ENCODE measurements at places on chromosomes 16 and 17. TPM values are rescaled to one million over a fixed set of nuclear protein-coding genes. Genes with fewer than 3 reads are reported as not detected.

Gene ARL5C
- not detected for total RNA-seq

DNA sequence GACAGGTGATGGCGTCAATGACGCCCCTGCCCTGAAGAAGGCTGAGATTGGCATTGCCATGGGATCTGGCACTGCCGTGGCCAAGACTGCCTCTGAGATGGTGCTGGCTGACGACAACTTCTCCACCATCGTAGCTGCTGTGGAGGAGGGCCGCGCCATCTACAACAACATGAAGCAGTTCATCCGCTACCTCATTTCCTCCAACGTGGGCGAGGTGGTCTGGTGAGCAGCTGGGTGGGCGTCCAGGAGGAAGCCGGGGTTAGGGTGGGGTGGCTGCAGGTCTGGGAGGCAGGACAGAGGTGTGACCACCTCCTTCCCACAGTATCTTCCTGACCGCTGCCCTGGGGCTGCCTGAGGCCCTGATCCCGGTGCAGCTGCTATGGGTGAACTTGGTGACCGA lies 23.2 kb downstream of the RABEP2 start:
- no peak for DNase-seq

GRCh38 chr17:80071116-80071841 lies 30.1 kb upstream of the GAA start:
- DNase-seq: no peak

Gene PRR29
- 0.47 TPM for total RNA-seq

Gene DLX4
- not detected for total RNA-seq

- DNase-seq: peak; percentile 89
Observed at GRCh38 chr17:15260376-15261257, 4.5 kb downstream of the PMP22 start.

GRCh38 chr16:25699069-25699468 lies 7.3 kb downstream of the HS3ST4 start:
- no peak for DNase-seq

Gene HYDIN
- total RNA-seq: not detected

Gene HLF
- total RNA-seq: 1.3 TPM

Gene SNTB2
- 21.4 TPM for total RNA-seq

DNA sequence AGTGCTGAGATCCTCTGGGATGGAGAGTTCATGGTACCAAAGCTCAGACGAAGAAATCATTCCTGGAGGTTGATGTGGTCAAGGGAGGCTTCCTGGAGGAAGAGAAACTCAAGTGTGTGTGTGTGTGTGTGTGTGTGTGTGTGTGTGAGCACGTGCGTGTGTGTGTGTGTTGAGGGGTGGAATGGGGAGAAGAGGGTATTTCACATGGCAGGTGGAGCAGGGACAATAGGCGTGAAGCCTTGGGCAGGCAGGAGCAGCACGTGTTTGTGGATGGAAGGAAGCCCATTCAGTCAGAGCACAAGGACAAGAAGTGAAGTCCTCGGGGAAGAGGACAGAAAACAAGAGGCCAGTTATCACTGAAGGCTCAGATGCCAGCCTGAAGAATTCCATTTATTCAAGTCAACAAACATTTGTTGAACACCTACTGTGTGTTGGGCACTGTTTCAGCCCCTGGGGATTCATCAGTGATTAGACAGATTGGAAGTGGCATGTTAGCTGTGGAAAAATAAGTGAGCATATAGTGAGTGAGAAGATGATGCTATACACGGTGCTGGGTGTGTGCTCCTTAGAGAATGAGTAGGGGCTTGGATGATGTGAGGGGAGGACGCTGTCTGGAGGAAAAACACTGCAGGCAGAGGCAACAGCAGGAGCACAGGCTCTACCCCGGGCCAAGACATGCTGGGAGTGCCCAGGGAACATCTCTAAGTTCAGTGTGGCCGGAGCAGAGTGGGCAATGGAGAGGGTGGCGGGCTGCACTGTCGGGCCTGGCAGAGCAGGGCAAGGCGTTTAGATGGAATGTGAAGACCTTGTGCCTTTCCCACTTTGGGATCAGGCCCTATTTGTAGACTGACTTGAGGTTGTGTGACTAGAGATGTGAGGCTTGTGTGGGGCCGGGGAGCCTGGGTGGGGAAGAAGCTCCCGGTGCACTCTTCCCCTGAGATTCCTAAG lies 267.1 kb downstream of the CBLN1 start:
- DNase-seq: no peak

Gene OR1G1
- total RNA-seq: not detected

DNA sequence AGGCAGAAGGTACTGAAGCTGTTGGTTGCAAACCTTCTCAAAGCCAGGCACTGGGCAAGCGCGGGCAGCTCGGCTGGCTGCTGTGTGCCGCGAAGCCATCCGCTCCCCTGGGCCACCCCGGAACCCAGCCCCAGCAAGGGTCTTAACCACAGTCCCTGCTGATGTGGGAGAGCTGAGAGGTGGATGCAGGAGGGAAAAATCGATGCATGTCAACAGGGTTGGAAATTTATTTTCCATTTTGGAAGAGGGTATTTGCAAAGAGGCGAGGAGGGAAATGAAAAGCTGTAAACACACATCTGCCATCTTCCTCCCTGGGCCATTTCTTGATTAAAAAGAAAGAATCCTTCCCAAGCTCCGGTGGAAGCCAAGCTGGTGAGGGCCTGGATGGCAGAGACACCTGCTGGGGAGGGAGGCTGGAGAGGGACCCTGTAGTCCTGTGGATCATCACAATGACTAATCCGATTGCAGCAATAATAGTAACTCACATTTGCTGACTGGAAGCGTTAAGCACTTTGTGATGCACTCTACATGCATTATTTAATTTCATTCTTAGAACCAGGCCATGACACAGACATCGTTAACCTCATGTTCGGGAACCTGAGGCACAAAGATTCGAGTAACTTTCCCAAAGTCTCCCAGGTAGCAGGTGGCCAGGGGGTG lies 13.9 kb upstream of the TBX2 start:
- DNase-seq: no peak

Gene SLC6A4
- total RNA-seq: not detected

DNA sequence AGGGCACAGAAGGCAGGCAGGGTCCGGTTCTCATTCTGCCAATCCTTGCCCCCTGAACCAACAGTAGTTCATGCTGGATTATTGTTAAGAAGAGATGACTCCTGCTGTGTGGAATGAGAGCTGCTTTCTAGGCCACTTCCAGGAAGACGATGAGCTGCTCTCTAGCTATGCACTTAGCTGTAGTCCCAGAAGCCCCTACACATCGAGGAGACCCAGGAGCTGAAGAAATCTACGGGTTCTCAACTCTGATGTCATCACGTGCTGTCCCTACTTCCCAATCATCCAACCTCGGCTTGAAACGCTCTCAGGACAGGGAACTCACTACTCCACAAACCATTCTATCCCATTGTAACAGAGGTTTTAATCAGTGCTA lies 29.0 kb upstream of the EMP2 start:
- DNase-seq: no peak

DNA sequence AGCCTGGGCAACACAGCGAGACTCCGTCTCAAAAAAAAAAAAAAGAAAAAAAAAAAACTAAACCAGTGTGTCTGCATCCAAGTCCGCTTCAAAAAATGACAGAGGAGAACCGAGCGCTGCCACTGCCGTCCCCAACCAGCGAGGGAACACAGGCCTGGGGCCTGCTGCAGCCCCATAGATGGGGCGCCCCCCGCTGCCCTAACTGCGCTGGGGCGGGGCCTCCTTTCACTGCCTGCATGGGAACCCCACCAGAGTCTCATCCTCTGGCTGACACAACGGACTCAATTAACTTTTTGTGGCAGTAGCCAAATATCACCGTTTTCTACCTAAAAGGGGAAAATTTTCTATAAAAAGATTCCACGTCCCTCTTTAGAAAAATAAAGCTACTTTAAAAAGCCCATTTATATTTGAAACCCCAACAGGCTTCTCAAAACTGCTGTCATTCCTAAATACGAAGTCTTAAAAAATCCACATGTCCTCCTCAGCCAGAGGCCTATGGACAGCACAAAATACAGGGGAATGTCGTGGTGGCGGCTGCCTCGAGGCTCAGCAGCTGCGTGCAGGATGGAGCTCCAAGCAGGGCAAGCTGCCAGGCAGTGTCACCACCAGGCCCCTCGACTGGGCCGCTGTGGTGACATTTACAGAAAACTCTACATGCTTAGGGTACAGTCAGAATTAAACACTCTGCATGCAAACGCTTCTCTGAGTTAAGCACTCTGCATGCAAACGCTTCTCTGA lies 30.3 kb downstream of the KLHDC4 start:
- no peak for DNase-seq

DNA sequence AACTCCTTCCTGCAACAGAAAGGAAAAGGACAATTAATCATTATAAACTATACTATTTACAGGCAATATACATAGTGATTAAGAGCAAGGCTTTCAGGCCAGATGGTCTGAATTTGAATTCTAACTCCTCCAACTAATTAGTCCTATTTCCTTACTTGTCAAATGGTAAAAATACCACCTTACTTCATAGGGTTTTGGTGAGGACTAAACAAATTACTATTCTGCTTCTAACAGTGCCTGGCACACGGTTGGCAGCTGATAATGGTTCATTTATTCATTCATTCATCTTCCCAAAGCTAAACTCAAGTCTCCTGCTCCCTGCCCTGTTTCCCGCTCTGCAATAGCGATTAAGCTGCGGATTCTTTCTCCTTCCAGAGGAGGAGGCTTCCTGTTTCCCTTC lies 39.8 kb downstream of the DCUN1D3 start:
- DNase-seq: no peak

- no peak for DNase-seq
Observed at GRCh38 chr17:869086-869485, 86.9 kb downstream of the MRM3 start.

Gene GFAP
- total RNA-seq: not detected

Gene NUPR1
- total RNA-seq: not detected

Gene PLCD3
- 5.8 TPM for total RNA-seq

GRCh38 chr16:88473666-88474534 lies 20.8 kb downstream of the ZFPM1 start:
- no peak for DNase-seq

Gene COQ7
- total RNA-seq: 21.6 TPM

Gene CHD9
- 20.7 TPM for total RNA-seq

Gene DLX3
- not detected for total RNA-seq

Gene MEOX1
- total RNA-seq: 0.50 TPM

Gene DNAAF1
- total RNA-seq: not detected

Gene AANAT
- not detected for total RNA-seq

- DNase-seq: no peak
Observed at GRCh38 chr17:61321344-61321743, 78.3 kb upstream of the TBX2 start.

GRCh38 chr17:10099051-10099571 lies 99.3 kb downstream of the GAS7 start:
- no peak for DNase-seq

Gene KCNAB3
- total RNA-seq: 9.7 TPM

Gene CHST5
- 0.09 TPM for total RNA-seq

DNA sequence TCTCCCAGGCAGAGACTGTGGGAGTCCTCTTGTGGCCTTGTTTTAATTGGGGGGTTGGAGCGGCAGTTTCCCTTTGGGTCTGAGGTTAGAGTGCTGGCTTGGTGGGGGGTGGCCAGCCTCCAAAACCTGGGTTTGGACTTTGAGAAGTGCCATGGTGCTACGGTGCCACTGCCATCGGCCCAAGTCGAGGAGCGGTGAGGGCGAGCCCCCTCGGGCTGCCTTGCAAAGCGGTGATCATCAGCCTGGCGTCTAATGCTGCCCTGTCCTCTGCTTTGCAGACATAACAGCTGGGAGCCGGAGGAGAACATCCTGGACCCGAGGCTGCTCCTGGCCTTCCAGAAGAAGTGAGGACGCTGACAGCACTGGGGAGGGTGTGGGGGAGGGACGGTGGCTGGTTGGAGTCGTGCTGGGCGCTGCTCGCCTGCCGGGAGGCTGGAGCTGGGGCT lies 1.2 kb downstream of the CBX2 start:
- no peak for DNase-seq

- no peak for DNase-seq
Observed at GRCh38 chr16:27801289-27801945, 251.5 kb downstream of the KATNIP start.

Gene CCL7
- not detected for total RNA-seq

DNA sequence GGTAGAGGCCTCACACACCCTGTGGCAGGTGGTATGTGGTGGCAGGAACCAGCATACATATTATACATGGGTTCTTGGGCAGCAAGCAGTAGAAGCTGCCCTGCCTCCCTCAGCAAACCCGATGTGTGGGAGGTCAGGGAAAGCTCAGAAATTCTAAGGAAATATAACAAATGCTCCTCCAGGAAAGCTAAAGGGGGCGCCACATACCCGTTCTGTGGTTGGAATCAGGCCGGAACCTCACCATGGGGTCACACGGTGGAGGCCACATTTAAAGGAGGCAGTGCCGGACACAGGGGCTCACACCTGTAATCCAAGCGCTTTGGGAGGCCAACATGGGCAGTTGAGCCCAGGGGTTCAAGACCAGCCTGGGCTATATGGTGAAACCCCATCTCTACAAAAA lies 12.4 kb upstream of the KATNB1 start:
- no peak for DNase-seq

DNA sequence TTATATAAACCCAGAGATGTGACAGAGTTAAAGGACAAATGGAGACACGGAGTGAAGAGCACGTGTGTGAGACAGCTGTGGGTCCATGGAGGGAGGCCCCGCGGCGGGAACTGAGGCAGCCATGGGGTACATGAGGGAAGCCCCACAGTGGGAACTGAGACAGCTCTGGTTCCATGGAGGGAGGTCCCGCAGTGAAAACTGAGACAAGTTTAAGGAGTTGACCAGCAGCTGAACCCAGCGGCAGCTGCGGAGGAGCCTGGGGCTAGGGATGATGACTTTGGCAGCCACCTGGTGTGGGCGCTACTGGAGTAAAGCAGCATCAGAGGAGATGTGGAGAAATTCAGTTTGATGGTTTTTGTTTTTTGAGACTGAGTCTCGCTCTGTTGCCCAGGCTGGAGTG lies 185.1 kb downstream of the RPTOR start:
- no peak for DNase-seq

- no peak for DNase-seq
Observed at GRCh38 chr16:22183901-22184614, 21.8 kb downstream of the SDR42E2 start.

Gene SLC35G6
- total RNA-seq: not detected

Gene KRT17
- not detected for total RNA-seq

DNA sequence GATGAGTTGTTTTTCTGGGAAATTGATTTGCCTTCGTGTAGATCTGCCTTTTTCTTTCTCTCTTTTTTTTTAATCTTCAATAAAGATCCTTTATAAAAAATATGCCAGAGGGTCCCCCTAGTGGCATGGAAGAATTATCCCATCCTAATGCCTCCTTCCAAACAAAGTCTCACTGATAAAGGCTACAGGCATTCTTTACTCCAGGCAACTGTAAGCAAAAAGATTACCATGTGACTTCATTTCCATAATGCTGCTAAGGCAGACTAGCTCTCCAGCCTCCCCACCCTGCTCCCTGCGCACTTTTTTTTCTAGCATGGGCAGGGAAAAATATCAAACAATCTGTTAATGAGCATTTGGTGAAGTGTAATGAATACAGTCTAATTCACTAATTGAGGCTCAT lies 220.2 kb upstream of the CDH8 start:
- no peak for DNase-seq

All from activated CD4-positive, alpha-beta T cell treated with anti-CD3 and anti-CD28 coated beads, Interleukin-2, amount 10 ng/mL, durations not matched to agents 24 days and 14 days (primary cell).